CD8-positive, alpha-beta memory T cell (primary cell): ENCODE measurements at places on chromosomes 7 and 10. TPM values are rescaled to one million over a fixed set of nuclear protein-coding genes. Genes with fewer than 3 reads are reported as not detected.

MNX1 gene
- polyA plus RNA-seq: not detected

PPP1R9A gene
- not detected for polyA plus RNA-seq

LIPJ gene
- polyA plus RNA-seq: not detected

CCDC126 gene
- polyA plus RNA-seq: 17.4 TPM

HK1 gene
- 144 TPM for polyA plus RNA-seq

ZCCHC24 gene
- 1.4 TPM for polyA plus RNA-seq

CRTAC1 gene
- polyA plus RNA-seq: not detected

LRRTM3 gene
- not detected for polyA plus RNA-seq

GRID1 gene
- not detected for polyA plus RNA-seq

CLDN12 gene
- 0.82 TPM for polyA plus RNA-seq

C10orf88 gene
- polyA plus RNA-seq: 8.5 TPM
